ENCODE measurements at places on chromosomes 7 and 10. TPM values are rescaled to one million over a fixed set of nuclear protein-coding genes. Genes with fewer than 3 reads are reported as not detected.

- no peak for DNase-seq
These were observed 231.7 kb upstream of the CCDC6 start for GRCh38 chr10:60138026-60138425.

DNA sequence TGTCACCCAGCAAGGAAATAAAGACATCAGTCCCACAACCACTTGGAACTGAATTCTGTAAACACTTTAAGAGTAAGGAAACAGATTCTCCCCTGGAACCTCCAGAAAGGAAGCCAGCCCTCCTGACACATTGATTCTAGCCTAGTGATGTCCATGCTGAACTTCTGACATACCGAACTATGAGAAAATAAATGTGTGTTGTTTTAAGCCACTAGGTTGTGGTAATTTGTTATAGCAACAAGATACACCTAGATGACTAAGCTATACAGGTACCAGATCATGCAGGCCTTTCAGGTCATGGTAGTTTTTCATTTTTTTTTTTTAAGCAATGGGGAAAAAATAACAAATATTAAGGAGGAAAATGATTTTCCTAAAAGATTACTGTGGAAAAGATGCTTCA is 37.6 kb upstream of the LRRTM3 start:
- no peak for DNase-seq

DNA sequence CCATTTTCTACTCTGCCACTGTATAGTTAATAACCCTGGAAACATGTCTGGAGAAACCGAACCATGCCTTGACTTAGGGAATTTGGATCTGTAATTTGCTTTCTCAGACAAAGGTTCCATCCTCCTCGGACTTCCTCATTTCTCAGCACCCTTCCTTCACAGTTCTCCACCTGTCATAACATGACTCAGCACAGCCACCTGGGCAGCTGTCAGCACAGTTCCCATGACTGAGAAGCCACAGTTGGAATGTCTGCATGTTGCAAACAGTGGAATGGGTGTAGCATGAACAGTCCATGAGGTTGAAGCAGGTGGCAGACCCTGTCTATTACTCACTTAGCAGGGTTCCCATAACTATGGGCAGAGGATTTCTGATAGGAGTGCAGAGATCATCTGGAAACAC is 634 bp upstream of the OR9A4 start:
- peak; percentile 32 for DNase-seq

The ANKRD22 gene
- 21.6 TPM for total RNA-seq

- no peak for DNase-seq
These were observed 120.2 kb upstream of the CTTNBP2 start for GRCh38 chr7:117993377-117994003.

DNA sequence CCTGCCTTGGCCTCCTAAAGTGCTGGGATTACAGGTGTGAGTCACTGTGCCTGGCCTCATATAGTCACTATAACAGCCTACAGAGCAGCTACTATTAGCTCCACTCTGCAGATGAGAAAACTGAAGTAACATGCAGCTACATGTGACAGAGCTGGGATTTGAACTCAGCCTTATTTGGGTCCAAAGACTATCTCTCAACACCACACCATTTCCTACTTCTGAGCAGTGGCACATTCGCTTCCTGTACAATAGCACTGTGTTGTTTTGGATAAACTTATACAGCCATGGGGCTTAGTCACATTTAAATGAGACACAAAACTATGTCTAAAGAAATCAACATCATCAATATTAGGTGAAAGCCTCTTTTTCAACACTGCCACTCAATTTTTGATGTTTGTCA is 69.8 kb upstream of the DNAJB12 start:
- DNase-seq: no peak

DNA sequence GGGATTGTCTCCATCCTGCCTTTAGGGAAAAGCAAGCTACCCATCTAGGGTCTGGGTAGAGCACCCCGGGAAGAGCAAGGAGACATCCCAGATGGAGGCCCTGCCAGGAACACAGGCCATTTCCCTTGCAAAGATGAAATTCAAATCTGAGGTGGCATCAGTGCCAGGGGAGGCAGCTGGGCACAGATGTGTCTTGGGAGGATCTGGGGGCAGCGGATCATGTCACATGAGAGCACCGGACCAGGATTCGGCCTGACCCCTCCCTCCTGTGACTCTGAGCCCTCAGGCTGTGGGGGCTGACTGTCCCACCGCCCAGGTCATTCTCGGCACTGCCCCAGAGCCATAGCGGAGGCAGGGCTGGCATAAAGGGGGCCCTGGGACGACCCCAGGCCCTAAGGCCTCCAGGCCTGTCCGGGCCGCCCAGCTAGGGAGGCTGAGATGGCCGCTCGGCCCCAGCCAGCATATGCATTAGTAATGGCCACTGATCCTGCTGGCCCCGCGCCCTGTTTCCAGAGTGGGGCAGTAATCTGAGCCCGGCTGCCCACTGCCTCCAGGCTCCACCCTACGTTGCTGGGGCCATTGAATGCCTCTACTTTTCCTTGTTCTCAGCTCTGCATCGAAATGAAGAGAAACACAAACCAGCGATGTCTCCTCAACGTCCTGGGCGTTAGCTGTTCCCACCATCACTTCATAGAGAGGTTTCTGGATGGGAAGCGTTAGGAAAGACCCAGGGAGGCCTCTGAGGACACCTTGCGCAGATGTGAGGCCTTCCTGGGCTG is 148.5 kb downstream of the UBE2H start:
- no peak for DNase-seq

The PNLIPRP2 gene
- 10.7 TPM for total RNA-seq

GRCh38 chr10:127157089-127157488 is 39.3 kb downstream of the INSYN2A start:
- no peak for DNase-seq

DNA sequence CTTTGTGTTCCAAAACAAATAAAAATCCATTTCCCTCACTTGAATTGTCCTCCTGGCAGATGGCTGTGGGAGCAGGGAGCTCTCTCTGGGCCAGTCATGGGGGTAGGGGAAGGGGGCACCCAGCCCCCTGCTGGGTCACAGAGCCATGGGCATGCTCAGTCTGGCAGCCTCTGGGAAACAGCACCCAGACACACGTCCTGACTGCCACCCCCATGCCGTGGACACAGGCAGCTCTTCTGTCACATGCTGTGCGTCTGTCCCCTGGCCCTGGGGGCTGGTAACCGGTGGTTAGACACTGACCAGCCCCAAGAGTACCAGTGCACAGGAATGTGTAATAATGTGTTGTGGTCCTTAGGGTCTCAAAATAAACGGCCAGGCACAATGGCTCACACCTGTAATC is 47.0 kb downstream of the RASGEF1A start:
- DNase-seq: peak; percentile 6

DNA sequence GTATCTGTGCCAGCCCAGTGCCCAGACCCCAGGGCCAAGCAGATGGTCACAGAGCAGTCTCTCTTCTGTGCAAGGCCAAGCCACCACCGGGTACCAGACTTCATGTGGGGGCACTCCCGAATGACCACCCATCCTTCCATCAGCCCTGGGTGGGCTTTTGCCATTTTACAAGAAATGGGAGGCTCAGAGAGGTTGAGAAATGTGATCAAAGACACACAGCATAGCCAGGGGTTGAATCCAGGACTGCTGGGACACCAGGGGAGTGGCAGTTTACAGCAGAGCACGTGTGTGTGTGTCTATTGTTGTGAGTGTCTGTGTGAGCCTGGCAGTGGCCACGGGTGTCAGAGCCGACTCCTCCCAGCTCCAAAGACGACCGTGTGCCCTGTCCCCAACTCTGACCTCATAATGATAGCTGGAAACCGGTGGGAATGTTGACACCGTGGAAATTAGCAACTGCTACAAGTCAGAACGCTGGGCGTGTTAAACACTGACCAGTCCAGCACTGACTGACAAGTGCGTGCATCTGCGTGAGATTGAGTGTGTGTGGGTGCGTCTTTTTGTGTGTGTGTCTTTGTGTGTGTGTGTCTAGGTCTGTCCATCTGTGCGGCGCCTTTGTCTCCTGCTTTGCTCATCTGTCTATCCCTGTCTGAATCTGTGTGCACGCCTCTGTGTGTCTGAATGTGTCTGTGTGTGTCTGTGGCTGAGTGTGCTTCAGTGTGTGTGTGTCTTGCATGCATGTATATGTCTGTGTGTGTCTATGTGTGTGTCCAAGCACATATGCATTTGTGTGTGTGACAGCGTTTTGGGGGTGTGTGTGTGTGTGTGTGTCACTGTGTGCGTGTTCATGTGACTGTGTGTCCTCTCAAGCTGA is 17.2 kb upstream of the SLC29A4 start:
- DNase-seq: no peak

DNA sequence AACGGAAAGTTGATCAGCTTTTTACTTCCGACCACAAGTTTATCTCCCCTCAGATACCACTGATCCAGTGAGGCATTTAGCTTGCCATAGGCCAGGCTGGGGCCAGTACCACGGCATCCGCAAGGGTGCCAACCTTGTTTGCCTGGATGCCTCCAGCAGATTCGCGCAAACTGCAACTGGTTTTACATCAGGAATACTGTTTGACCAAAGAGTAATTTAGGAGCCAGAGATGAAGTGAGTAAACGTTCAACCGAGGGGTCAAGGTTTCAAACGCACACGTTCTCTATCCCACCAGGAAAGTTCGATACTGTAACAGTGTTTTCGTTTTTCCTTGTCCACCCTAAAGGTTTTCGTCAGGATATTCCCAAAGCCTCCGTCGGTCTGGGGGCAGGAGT is 266 bp upstream of the MDFIC start:
- DNase-seq: peak; percentile 40

DNA sequence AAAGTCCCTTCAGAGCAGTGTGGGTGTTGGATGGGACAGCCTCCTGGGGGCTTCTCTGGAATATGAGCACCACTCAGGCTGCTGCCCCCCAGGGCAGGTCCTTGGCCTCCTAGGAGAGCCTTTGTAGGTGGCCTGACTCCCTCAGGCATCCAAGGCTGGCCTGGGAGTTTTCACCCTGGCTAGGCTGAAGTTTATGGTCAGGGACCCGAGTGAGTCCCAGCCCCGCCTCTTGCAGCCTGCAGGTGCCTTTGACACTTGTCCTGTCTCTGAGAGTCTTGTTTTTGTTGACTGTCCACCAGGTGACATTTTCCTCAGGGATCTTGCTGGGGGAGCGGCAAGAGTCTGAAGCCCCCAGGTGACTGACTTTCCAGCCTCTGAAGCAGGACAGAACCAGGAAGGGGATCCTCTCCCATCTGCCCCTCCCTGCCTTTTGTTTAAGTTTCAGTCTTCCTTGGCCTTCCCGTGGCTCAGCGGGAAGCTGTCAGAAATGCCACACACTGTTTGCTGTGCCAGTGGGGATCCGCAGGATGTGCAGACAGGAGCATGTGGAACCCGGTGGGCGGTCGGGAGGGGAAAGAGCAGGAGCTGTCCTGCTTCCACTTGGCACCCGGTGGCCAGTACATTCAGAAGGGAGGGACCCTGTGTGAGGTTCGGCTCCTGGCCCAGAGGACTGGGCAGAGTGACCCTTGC is 59.5 kb downstream of the LRRC18 start:
- DNase-seq: no peak

The CALHM1 gene
- total RNA-seq: not detected

The MSMB gene
- total RNA-seq: not detected

DNA sequence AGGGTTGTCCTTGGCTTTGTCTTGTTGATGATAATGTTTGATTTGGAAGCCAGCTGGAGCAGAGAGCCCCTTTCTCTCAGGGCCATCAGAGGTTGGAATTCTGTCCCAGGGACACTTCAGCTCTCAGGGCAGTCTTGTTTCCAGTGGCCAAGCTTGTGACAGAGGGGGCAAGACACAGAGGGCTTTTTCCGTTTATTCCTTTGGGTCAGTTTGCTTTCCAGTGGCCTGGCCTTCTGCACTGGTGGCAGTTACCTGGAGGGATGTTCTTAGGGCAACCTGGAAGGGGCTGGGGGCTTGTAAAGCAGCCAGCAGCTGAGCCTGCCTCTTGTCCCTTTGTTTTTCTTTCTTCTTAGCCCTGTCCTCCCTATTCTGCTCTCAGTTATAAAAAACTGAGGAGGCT is 62.7 kb downstream of the MTURN start:
- DNase-seq: no peak

GRCh38 chr10:11106621-11107374 is 89.1 kb downstream of the CELF2 start:
- no peak for DNase-seq

The HABP2 gene
- total RNA-seq: not detected

- DNase-seq: no peak
These were observed 336.3 kb downstream of the PPP1R3A start for GRCh38 chr7:113582471-113582870.

The NPY4R2 gene
- 8.3 TPM for total RNA-seq

GRCh38 chr10:89273680-89274079 is 22.1 kb upstream of the LIPA start:
- DNase-seq: no peak

The CTTNBP2 gene
- 3.8 TPM for total RNA-seq

DNA sequence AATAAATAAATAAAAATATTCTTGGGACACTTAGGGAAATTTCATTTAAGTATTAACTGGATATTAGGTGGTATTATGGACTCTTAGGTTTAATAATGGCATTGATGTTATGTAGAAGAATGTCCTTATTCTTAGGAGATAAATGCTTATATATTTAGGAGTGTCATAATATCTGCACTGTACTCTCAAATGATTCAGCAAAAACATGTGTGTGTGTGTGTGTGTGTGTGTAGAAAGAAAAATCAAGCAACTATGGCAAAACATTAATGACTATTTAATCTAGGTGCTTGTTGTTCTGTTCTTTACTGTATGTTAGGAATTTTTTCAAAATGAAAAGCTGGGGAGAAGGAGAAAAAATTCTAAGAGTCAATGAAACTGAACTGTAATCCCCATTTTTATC is 3.9 kb downstream of the ASNS start:
- no peak for DNase-seq

- no peak for DNase-seq
These were observed 663.5 kb downstream of the SORCS1 start for GRCh38 chr10:106500925-106501525.

- DNase-seq: no peak
These were observed 370.0 kb upstream of the IGFBP3 start for GRCh38 chr7:46291050-46291438.

DNA sequence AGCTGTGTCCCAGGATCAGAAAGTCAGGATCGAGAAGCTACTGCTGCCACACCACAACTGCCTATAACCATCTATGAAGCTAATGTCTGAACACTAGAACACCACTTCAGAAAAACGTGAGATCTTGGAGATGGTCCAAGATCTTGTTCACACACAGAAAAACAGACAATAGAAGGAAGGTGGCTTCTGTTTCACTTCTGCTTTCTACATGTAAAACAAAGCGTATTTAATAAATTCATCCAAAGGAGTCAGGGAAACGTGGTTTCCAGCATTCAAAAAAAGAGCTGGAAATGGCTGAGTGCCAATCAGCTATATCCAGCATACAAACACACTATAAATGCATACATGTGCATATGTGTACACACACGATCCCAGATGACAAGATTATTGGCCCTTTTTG is 70.2 kb upstream of the CCDC71L start:
- DNase-seq: no peak

The EGFR gene
- total RNA-seq: 85.6 TPM

DNA sequence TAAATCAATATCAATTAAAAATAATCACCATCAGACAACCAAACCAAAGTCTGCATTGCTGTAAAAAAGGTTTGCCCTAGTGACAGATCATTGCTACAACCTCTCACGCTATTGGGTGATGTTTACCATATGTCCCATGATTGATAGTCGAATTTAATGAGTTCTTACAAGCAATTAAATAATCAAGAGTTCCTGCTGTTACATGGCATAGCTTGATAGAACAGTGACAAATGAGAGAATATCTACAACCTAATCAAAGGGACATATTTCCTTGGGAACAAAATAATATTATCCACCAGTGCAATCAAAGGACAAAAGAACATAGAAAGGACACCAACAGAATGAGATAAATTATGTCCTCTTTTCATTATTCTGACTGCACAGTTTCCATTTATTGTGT is 387.4 kb downstream of the ETV1 start:
- DNase-seq: no peak
